A549 treated with dexamethasone at 1 μM for 4 hours (cell line): ENCODE measurements at places on chromosomes 3 and 15. TPM values are rescaled to one million over a fixed set of nuclear protein-coding genes. Genes with fewer than 3 reads are reported as not detected.

The SLC28A1 gene
- 0.04 TPM in 1 of 5 replicates, not detected in the others for total RNA-seq

The ISLR2 gene
- total RNA-seq = 0.06 to 0.22 TPM (median 0.15 TPM) in 5 replicates

The RNU5B-1 gene
- not detected in 5 replicates for total RNA-seq

The SCAANT1 gene
- not detected in 5 replicates for total RNA-seq
